ENCODE measurements at places on chromosomes 6 and 20.

DNA sequence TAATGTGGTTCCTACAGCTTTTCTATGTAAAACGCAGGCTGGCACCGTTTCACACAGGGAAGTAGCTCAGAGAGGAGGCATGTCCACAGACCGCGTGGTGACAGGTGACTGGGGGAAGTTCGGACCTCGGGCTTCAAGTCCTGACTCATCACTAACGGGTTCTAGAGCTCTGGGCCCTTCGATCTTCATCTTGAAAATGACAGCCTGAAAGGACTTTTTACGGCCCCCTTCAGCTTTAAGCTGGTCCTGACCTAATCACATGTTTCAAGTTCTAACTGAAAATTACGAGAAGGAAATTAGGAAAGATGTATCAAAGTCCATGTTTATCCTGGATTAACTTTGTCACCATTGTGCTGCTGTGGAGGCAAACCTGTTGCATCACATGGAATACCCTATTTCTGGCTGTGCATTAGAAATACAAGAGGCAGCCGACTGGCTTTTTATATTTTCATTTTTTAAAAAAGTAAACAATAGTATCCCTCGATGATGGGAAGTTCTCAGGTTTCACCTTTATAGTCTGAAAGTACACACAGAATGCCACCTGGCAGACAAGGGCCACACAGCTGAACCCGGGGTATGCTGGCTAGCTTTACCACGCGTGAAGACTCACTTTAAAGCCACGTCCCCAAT, 2.0 kb downstream of the MAN1A1 start:
- DNase-seq, result peak; percentile 70

DNA sequence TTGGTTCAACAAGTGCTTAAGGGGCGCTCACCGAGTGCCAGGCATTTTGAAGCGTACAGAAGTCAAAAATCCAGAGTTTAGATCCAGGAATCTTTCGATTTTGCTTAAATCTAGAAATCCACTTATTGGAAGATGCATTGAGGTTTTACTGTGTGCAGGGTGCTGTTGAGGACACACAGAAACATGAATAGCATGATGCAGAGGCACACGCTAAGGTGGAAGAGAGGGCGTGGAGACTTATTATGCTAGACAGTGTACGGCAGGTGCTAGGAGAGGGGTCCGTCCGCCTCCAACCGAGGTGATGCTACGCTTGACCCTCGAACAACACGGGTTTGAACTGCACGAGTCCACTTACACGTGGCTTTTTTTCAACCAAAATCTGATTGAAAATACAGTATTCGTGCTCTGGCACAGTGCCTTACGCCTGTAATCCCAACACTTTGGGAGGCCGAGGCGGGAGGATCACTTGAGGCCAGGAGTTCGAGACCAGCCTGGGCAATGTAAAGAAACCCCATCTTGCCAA, 1.0 kb upstream of the KIF13A start:
- no peak for DNase-seq

DNA sequence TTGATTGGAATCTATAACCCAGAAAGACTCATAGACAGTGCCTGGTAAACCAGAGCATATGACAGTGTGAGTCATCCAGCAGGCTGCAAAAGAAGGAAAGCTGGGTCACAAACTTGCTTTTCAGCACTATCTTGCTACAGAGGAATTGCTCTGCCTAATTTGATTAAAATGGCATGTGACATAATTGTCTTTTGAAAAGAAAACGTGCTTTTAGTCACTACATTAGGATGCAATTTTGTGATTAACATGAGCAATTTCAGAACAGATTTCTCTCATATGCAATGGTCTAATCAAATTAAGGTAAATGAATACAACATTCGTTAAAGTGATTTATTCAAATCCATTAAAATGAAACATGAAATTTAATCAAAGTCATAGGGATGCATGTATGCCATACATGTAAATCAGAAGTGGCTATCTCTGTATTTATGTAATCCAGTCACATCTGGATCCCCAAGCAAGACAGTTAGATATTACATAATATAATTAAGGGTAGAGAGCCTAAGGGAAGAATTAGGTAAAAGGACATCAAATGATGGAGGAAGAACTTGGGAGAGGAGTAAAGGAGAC, 400.0 kb upstream of the HTR1E start:
- no peak for DNase-seq

DNA sequence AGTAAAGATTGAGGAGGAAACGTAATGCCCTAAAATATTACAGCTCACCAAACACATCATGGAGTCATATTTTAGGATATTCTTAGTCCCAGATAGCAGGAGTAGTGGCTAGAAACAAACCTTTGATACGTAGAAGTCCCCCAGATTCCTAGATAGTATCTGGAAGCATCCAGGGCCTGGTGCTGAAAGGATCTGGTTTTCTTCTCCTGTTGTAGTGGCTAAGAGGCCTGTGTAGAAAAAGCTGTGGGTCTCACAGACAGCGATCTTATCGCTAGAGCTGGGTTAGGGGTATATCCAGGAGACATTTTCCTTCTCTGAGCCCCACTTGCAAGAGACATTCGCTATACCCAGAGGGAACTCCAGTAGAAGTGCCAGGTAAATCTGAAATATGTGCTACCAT, 139.9 kb downstream of the KCNQ5 start:
- DNase-seq, result no peak

GRCh38 chr6:18477301-18477941, 90.3 kb downstream of the RNF144B start:
- DNase-seq, result no peak

DNA sequence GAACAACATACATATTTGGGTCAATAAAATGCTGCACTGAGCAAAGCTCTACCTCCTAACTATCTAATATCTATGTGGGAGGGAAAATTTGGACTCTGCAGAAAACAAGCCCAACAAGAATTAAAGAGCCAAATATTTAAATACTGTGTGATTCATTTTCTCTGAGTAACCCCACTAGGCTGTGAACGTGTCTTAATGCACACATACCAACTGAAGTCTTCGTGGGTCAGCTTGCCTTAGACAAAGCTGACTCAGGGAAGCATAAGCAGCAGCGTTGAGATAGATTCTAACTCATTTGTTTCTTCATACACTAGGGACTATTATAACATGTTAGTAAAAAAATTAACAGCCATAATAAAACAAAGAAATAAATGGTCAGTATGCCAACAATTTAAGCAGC, 114.3 kb downstream of the GJA1 start:
- DNase-seq, result no peak
